ENCODE measurements at places on chromosomes 2 and 18.

GRCh38 chr2:179444056-179444455 is 179.4 kb upstream of the SESTD1 start:
- DNase-seq, result peak; percentile 26

DNA sequence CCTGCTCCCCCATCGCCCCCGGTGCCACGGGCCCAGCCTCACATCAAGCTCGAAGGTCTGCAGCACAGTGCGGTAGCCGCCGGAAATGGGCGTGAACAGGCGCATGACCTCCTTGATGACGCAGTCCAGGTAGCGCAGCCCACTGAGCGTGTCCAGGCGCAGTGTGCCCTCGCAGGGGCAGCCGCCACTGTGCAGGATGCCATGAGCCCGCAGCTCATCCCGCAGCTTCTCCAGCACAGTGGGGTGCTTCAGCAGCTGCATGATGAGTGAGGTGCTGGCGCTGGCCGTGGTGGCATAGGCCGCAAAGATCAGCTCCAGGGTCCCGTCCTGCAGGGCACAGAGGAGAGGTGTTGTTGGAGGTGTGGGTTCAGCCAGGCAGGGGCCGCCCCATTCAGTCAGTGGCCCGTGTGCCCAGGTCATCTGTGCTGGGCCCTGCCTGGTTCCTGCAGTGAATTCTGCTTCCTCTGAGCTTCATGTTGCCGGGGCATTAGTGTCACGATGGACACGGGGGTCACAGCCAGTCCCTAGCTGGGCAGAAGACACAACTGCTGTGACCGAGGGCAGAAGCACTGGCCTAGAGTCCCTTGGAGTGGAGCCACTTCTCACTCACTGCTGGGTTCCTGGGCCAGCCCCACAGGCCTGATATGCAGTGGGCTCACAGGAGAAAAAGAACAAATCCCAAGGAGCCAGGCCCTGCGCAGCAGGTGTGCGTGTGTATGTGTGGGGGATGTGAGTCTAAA is 14.5 kb downstream of the CYP26B1 start:
- DNase-seq, result no peak

DNA sequence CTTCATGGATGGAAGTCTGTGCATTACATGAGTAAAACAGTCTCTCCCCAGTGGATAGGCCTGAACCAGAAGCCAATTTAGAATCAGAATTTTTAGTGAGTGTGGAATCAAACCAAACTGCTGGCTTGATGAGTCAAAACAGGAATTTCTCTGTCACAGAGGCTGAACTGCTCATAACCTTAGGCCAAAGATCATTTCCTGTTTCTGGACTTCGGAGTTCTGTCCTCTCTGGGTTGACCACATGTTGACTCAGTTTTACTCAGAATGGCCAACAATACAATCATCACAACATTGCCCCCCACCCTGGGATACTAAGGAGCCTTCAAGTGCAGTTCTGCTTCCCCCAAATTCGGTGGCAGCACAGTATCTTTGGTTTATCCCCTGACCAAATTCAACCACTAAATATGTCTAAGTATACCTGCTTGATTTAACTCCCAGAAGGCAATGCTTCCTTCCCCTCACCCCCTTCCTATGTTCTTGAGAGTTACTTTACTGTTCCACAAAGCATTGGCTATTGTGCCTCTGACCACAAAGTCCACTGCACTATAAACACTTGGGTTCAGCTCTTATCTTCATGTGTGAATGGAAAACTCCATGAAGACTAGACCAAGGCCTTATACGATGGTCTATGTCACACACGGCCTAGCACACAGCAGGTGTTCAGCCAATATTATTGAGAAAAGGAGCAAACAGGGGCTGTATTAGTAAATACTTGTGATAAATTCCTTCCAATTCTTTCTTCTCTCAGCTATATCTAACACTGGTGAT is 67.8 kb downstream of the NXPH2 start:
- DNase-seq, result peak; percentile 4

GRCh38 chr2:100539221-100539620 is 23.6 kb upstream of the PDCL3 start:
- DNase-seq, result no peak

GRCh38 chr2:127422559-127423477 is 4.6 kb downstream of the PROC start:
- no peak for DNase-seq

GRCh38 chr18:12470382-12471075 is 62.8 kb downstream of the PRELID3A start:
- DNase-seq, result peak; percentile 11
